Erythroblast (primary cell): ENCODE measurements at places on chromosomes 5 and 9.

DNA sequence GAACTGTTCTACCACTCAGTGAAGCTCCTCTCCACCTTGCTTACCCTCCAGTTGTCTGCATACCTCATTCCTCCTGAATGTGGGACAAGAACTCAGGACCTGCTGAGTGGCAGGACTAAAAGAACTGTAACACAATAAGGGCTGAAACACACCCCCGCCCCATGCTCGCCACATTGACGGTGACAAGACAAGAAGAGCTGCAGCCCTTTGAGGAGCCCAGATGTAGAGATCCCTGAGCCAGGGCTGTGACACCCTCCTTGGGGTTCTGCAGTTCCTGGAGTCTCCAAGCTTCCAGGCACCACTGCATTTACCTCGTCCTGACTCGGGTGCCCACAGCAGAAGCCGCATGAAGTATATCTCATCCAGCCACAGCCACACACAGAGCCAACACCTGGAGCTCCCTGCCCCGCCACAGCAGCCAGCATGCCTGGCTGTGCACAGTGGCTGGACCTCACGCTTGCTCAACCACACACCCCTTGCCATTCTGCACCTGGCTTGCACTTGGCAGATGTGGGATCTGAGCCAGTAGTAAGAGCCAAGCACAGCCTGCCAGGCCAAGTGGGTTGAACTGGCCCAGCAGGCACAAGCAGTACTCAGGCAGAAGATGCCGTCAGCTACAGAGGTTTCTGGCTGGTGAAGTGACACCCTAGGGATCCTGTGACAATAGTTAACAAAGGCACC, 166.1 kb downstream of the RNF180 start:
- no peak for DNase-seq

GRCh38 chr9:123395689-123396511, 39.9 kb downstream of the CRB2 start:
- DNase-seq = peak; percentile 70

GRCh38 chr5:173640156-173640804, 23.8 kb upstream of the BOD1 start:
- no peak for DNase-seq

GRCh38 chr5:7714697-7715096, 136.2 kb downstream of the CFAP90 start:
- no peak for DNase-seq

- DNase-seq = no peak
Observed at GRCh38 chr9:2362150-2362549, 259.4 kb upstream of the VLDLR start.

- DNase-seq = no peak
Observed at GRCh38 chr5:52838326-52839015, 50.8 kb downstream of the ITGA1 start.

GRCh38 chr5:173645890-173646574, 29.6 kb upstream of the BOD1 start:
- DNase-seq = no peak

DNA sequence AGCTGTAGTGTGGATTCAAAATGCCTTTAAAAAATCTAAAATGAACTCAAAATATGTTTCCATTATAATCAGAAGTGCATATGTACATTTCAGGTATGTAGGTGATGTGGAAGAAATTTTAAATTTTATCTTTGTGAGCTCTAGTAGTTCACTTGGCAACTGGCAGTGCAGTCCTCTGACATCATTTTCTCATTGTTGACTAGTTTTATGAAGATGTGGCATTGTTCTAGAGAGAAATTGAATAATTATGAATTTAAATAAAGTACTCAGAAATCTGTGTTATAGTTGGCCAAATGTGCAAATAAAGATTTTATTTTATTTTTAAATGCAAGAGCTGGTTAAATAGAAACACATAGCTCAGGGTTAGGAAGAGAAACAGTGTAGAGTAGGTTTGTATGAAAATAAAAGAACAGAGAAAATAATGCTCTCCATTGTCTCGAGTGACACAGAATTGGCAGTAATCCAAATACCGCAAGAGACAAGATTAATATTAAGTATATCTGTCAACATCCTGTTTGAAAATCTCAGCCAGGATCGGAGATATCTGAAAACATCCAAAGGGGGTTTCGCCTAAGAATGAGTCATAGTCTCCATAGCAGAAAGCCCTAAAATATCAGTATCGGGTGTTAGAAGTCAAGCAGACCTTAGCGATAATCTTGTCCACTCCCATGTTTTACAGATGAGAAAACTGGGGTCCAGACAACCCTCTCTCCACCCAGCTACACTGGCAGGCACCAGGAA, 189.4 kb downstream of the CCDC192 start:
- no peak for DNase-seq

GRCh38 chr5:75200776-75201175, 35.9 kb downstream of the ANKRD31 start:
- no peak for DNase-seq

GRCh38 chr9:4422495-4422894, 67.8 kb upstream of the SLC1A1 start:
- DNase-seq = no peak

DNA sequence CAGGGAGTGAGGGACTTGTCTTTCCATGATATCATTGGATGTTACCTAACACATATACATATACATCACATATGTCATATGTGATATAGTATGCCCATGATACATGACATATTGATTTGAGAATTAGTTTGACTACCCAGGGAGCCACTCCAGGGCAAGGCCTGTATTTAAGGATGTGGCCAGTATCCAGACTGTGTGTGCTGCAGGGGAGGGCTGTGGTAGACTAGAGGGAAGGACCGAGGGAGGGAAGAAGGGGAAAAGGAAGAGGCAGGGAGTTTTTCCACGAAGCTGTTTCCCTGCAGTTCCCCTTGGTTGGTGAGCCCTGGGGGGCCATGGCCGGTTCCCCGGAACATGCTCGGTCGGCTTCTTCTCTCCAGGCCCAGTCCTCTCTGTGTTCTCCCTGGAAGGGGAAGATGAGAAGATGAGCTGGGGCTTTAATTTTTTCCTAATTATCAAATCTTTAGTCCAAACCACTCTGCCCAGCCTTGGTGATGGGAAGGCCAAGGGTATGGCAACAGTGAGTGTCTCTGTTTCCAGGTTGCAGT, 48.7 kb downstream of the NSUN2 start:
- no peak for DNase-seq

DNA sequence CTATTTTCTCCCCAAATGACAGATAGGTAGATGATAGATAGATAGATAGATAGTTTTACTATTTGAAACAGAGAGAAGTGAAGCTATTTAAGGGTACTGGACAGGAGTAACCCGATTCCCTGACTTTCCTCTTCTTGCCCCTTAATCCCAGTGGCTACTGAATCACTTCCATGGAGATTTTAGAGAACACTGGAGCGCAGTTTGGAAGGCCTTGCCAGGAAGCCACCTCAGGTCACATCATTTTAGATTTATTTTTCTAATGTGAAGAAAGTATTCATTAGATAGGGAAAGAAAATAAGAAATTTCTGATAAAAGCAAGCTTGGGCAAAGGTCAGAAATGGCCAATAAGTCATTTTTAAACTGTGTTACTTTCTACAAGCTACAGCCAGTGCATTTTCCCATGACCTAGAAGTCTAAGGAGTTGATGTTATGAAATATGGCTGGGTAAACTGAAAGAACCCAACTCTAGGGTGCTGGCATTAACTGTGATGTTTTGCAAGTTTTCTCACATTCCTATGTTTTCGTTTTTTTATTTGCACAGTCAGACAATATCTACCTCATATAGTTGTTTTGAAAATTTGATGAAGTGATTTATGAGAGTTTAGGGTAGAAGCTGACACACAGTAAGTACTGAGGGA, 544.7 kb upstream of the PTGER4 start:
- DNase-seq = no peak

DNA sequence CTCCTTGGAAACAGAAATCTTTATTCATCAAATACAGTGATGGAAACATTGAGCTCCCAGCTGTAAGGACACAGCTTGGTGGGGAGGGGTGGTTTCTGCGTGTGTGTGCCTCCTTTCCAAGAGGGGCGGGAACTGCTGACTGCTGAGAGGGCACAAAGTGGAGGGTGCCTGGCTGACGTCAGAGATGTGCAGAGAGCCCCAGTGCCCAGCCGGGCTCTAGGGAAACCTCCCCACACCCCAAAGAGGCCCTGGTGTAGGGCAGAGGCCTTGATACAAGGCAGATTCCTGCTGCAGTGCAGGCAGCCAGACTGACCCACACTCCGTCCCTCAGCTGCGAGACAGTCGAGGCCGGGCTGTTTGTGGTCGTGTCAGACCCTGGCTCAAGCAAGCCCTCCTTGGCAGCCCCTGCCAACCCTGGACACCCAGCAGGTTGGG, 191.0 kb downstream of the CACNA1B start:
- no peak for DNase-seq

- peak; percentile 78 for DNase-seq
Observed at GRCh38 chr5:88883059-88883835, at the start of gene MEF2C. TSS of gene MEF2C (minus strand) at chr5:88883184. CDS start at chr5:88823788, 59,396 bp downstream.

DNA sequence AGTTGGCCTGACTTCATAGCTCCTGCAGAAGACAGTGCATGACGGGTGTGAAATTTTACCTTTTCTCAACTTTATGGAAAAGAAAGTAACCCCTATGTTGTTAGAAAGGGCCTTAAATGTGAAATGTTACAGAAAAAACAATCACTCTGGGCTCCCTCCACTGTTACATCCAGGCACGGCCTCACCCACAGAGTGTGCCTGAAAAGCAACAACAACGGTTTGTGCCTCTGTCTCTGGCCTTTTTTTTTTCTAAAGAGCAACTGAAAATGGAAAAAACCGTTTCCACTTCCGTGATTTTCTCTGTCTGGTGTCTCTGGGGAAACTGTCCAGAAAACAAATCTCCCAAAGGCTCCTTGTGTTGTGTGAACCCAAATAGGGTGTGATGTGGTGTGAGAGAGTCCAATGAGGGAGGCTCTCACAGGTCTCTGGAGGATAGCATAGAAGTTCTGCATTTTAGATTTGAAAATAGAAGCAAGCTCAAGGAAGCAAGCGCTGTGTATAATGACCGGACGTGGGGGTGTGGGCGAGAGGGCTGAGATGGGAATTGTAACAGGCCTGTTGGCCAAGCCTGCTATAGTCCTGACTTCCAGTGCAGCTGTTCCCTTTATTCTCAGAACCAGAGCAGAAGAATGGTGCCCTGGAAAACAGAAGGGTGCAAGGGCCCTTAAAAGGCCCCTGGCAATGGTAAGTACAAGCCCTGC, 221.8 kb upstream of the TUT7 start:
- DNase-seq = no peak

GRCh38 chr9:114770991-114771390, 34.8 kb downstream of the TNFSF15 start:
- DNase-seq = no peak

DNA sequence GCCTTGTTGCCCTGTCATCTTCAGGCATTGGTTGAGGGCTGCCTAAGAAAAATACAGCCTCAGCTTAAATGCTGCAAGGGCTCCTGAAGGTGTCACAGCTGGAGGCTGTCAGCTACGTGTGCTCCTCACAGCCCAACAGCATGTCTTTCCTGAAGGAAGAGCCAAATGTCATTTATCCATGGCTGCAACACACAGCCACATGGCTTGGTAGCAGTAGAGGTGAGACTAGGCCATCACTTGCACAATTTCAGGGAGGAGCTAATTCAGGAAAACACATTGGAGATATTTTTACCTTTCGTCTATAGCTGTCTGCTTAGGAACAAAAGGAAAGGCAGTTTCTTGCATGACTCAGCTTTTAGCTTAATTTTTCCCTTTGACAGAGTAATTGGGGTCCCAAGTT, 260.7 kb downstream of the SYK start:
- no peak for DNase-seq

GRCh38 chr9:21322911-21323461, 12.2 kb downstream of the KLHL9 start:
- DNase-seq = no peak

- peak; percentile 60 for DNase-seq
Observed at GRCh38 chr5:122311961-122312590, at the start of gene SNCAIP. TSS of gene SNCAIP (plus strand) at chr5:122312237. CDS start at chr5:122391135, 78,898 bp downstream.

- DNase-seq = no peak
Observed at GRCh38 chr9:118651511-118651910, 717.7 kb downstream of the BRINP1 start.

DNA sequence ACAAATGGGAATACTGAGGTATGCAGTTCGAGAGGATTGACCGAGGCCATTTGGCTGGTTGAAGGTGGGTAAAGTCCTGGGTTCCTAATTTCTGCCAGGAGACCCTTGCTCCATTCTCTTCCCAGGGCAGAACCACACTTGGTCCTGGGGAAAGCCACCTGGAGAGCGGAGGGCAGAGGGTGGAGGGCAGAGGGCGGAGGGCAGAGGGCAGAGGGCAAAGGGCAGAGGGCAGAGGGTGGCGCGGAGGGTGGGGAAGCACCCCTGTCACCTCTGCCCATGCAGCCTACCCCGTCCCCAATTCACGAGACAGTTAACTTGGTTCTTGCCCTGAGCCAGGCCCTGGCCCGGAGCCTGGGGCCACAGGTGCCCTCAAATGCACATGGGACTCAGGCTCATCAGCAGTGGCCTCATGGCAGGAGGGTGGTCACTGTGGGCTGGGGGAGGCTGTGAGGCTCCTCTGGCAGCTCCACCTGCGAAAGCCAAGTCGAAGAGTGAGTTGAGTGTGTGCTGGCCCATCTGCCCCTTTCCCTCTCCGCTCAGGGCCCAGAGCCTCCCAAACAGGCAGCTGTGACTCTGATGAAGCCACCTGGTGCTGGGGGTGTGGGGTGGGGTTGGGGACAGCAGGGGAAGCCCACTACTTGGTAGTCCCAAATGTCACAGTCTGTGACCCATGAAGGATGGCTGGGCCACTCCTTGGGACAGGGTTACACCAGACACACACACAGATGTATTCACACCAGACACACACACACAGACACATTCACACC, 28.0 kb upstream of the FCN1 start:
- DNase-seq = no peak

DNA sequence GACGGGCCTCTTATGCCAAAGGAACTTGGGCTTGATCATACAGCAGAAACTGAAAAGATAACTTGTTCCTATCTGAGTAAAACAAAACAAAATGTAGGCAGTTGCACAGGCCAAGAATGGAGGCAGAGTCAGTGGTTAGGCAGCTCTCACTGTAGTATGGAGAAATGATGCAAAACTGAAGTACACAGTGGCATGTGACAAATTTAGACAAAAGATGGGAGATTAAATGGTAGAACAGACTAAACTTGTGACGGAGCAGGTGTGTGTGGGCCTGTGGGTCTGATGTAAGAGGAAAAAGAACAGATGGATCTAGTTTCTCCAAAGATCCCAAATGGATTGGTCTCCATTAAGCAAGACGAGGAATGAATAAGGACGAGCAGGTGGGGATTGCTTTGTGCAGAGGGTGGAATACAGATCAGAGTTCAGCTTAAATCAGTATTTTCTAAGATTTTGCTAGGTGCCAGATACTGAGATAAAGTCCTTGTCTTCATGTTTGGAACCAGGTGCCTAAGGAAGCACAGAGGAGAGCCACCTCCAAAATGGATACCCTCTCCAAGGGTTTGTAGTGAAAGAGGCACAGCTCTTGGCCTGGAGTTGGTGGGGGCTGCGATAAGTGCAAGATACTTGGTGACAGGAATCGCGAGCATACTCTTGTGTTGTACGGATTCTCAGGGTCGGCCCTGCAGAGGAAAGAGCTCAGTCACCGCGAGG, 722 bp upstream of the DCP2 start:
- DNase-seq = no peak
